ENCODE measurements at places on chromosomes 13 and 19.

DNA sequence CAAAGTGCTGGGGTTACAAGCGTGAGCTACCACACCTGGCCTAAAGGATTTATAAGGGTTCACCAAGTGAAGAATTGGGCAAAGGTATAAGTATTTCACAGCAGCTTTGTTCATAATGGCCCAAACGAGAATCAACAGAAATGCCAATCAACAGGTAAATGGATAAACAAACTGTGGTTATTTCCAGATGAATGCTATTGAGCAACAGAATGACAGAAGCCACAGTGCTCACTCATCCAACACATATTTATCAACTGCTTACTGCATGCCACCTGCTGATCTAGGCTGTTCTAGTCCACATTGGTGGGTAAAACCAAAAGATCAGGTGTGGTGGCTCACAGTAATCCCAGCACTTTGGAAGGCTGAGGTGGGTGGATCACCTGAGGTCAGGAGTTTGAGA lies 27.7 kb downstream of the CACNA1A start:
- no peak for DNase-seq

DNA sequence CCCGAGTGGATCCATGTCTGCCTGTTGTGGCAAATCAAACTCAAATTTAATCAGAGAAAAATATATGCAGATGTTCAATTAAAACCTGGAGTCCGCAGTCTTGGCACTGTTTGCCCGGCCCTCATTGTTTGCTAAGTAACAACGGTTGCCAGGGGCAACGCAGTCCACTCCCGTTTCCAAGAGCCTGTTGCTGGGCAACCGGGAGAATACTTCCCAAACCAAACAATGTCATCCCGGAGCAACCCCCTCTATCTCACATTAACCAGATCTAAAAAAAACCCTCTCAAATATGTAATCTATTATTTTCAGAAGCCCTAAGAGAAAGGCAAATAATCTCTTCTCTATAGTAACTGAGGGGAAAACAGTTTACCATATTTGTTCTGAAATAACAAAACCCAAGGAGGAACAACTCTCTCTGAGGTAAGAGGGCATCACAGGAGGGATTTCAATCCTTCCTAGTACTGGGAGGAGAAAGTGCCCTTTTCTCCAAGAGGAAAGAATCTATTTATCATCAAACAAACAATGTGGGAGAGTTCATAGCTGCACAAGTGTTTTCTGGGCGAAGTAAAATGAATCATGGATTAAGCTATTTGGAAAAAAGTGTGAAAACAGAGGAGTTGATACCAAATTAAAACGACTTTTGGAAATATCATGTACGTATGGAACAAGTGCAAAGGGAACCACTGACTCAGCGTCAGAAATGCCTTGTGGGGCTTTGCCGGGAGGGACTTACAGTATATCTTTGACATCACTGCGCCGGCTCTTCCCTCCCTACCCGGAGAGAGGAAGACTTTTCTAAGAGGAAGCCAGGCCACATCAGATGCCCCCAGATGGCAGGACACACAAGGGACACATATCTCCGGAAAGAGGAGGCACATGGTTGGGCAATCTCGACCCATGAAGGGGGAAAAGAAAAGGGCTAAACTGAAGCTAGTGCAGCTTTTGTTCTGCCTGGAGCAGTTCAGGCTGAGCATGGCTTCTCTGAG lies 43.3 kb downstream of the RFX2 start:
- peak; percentile 87 for DNase-seq

GRCh38 chr19:2949939-2950285 lies 5.1 kb upstream of the ZNF77 start:
- DNase-seq, result peak; percentile 91

- DNase-seq, result no peak
These were observed 74.2 kb downstream of the TRPM4 start for GRCh38 chr19:49231804-49232203.

DNA sequence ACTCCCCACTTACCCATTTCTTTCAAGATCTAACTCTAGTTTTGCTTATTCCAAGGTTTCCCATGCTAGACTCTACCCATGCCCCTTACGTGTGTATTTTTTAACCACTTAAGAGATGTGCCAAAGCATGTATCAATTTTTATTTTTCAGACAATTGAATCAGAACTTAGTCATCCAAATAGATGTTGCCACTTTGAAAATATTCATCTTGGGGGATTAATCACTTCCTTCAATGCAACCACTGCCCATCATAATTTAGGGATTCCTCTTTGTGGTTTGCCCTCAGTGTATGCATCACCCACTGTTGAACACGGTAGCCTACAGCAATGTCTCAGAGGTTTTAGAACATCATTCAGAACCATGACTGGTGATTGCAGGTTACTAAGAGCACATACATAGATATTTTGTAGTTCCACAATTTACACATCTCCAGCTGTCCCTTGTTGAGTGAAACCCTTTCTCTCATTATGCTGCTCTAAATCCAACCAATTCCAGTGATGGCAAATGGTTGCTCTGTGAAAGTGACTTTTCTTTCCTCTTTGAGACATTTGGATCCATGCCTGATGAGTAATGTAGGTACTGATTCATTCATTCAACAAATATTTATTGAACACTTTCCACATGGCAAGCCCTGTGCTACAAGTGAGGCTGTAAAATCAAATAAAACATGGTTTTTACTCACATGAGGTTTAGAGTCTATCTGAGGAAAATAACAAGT lies 60.6 kb upstream of the SERP2 start:
- no peak for DNase-seq

Measured in KBM-7 (cell line).